Effector memory CD8-positive, alpha-beta T cell (primary cell): ENCODE measurements at places on chromosomes 1 and 21.

GRCh38 chr1:97693601-97694000, 227.2 kb downstream of the DPYD start:
- H3K27me3 ChIP-seq = no peaks in the 10 kb centered on the region
- no peaks in the 10 kb centered on the region for H3K4me1 ChIP-seq
- no peak overlapping the region for H3K27ac ChIP-seq
- no peak overlapping the region for H3K4me3 ChIP-seq

DNA sequence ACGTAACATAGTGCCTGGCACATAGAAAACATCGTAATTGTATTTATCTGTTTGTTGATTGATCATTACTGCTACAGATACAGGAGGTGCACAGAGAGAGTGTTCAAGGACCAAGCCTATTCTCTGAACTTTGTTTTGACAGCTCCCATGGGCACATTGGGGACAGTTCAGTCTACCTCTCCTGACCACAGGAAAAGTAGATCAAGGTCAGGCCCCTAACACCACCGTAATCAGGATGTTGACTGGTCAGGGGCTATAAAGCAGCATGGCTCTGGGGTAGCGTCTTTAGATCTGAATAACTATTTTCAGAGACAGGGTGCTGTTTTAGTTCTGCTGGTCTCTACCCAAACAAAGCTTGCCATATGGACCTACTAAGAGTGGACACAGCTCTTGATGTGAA, 223.1 kb upstream of the IRF2BP2 start:
- no peak overlapping the region for H3K27ac ChIP-seq
- H3K27me3 ChIP-seq = no peaks in the 10 kb centered on the region
- no peaks in the 10 kb centered on the region for H3K36me3 ChIP-seq
- peaks cover 4% of the 10 kb centered on the region for H3K4me1 ChIP-seq
- DNase-seq = no peak

- no peak for DNase-seq
- H3K27me3 ChIP-seq = no peaks in the 10 kb centered on the region
- H3K4me3 ChIP-seq = no peak overlapping the region
- no peak overlapping the region for H3K27ac ChIP-seq
- no peaks in the 10 kb centered on the region for H3K4me1 ChIP-seq
Measured at GRCh38 chr1:178172939-178173338, 79.0 kb downstream of the RASAL2 start.

- no peak overlapping the region for H3K4me3 ChIP-seq
- H3K27ac ChIP-seq = peak overlapping the region; percentile 94
- peaks cover 33% of the 10 kb centered on the region for H3K4me1 ChIP-seq
- no peak for DNase-seq
- no peaks in the 10 kb centered on the region for H3K27me3 ChIP-seq
Measured at GRCh38 chr1:33270808-33271465, 14.6 kb downstream of the ZNF362 start.

DNA sequence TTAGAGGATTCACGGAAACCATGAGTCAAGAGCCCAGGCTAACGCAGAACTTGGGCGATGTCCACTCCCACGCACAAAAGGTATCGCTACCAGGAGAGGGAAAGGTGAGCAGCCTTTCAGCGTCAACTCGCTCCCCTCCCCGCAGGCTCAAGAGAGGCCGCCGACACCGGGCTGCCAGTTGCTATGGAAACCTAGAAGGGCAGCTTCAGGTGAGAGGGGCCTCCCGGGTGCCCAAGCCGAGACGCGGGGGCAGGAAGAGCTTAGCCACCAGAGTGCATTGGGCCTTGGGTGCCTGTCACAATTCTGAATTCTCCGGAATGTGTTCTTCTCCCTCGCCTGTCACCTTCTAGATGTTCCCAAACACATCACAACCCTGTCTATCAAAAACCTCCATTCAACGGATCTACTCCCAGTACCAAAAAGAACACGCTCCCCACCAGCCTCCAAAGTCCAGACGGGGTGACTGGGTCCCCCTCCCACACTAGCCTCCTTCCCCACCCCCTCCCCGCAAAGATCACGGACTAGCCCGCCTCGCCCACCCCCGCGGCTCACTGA, 694 bp downstream of the MEAF6 start:
- peak overlapping the region; percentile 96 for H3K27ac ChIP-seq
- peaks cover 42% of the 10 kb centered on the region for H3K4me1 ChIP-seq
- DNase-seq = peak; percentile 22
- H3K36me3 ChIP-seq = peaks cover 37% of the 10 kb centered on the region

DNA sequence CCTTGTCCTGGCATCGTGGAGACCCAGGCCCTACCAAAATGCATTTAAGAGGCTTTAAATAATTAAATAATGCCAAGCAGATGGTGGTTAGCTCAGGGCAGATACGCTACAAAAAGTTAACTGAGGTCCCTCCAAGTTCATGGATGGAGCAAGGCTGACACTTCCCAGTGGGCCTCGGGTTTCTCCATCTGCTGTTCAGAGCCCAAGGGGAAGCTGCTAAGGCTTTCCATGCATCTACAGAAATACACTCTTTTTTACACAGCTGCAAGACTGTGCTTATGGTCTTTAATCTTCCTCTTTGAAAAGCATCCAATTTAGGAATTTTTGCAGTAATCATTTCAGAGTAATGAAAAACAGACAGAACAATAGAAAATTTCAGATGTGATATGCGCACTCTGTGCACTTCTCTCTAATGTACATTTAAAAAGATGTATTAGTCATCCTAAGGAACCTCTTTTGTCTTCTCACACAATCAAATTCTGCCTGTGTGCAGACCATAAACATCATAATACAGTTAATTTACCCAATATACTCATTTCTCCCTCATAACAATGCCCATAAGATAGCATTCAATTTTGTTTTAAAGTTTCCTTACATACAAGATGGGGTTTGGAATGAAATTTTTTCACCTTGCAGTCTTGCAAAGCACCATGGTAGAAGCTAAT, 173.2 kb upstream of the ATP1B1 start:
- H3K4me1 ChIP-seq = no peaks in the 10 kb centered on the region
- H3K27ac ChIP-seq = no peak overlapping the region

- no peak for DNase-seq
- no peak overlapping the region for H3K4me3 ChIP-seq
- H3K27me3 ChIP-seq = no peaks in the 10 kb centered on the region
- H3K36me3 ChIP-seq = peaks cover 36% of the 10 kb centered on the region
Measured at GRCh38 chr1:145849356-145850160, 4.1 kb downstream of the NUDT17 start.

- peak within 1 kb of the TSS; percentile 82 for H3K4me3 ChIP-seq
- no peak for DNase-seq
- H3K4me1 ChIP-seq = peaks cover 22% of the 10 kb centered on the region
- peaks cover 56% of the 10 kb centered on the region for H3K27me3 ChIP-seq
- H3K27ac ChIP-seq = no peak within 1 kb of the TSS
Measured at GRCh38 chr1:151720974-151721787, at the start of gene RIIAD1. TSS of gene RIIAD1 (plus strand) at chr1:151721522. CDS start at chr1:151721537, 15 bp downstream.

DNA sequence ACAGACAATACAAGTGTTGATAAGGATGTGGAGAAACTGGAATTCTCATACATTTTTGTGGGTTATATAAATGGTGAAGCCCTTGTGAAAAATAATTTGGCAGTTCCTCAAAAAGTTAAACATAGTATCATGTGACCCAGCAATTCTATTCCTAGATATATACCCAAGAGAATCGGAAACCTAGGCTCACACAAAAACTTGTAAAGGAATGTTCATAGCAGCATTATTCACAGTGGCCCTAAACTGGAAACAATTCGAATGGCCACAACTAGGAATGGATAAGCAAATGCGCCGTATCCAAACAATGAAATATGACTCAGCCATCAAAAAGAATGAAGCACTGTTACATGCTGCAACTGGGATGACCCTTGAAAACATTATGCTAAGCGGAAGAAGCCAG, 3.9 kb upstream of the CD247 start:
- no peaks in the 10 kb centered on the region for H3K27me3 ChIP-seq
- peaks cover 19% of the 10 kb centered on the region for H3K36me3 ChIP-seq
- no peak for DNase-seq
- no peak overlapping the region for H3K27ac ChIP-seq

DNA sequence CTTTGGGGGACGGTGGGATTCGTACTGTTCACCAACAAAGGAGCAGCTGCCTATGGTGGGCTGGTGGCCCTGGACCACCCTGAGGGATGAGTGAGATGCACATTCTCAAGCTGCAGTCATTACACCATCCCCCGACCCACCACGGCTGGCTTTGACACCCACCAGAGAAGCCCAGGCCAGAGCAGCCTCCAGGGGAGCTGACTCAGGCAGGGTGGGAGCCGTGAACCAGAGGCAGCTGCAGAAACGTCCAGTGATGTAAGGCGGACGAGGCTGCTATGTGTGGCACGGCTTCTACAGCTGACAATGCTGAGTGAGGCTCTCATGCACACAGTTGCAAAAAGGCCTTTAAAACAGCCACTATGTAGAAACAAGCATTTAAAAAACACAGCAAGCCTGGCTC, 40.1 kb downstream of the CHAF1B start:
- peaks cover 3% of the 10 kb centered on the region for H3K36me3 ChIP-seq
- H3K27ac ChIP-seq = no peak overlapping the region
- no peak overlapping the region for H3K4me3 ChIP-seq
- H3K27me3 ChIP-seq = no peaks in the 10 kb centered on the region
- peaks cover 8% of the 10 kb centered on the region for H3K4me1 ChIP-seq
- DNase-seq = no peak

DNA sequence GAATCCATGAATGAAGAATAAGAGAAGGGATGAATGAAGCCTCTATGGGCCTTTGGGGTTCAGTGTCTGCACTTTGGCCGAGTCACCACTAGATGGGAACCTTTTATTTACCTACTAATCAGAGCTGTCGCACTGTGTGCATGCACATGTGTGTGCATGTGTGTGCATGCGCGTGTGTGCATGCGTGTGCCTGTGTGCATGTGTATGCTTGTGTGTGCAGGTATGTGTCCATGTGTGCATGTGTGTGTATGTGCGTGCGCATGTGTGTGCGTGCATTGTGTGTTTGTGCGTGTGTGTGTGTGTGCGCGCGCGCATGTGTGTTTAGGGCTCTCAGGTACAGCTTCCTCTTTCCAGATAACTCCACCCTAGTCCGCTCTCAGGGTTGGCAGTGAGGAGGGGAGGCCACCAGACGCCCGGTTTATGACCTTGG, 20.4 kb upstream of the UBXN10 start:
- no peak overlapping the region for H3K27ac ChIP-seq
- no peak overlapping the region for H3K4me3 ChIP-seq
- H3K4me1 ChIP-seq = no peaks in the 10 kb centered on the region

DNA sequence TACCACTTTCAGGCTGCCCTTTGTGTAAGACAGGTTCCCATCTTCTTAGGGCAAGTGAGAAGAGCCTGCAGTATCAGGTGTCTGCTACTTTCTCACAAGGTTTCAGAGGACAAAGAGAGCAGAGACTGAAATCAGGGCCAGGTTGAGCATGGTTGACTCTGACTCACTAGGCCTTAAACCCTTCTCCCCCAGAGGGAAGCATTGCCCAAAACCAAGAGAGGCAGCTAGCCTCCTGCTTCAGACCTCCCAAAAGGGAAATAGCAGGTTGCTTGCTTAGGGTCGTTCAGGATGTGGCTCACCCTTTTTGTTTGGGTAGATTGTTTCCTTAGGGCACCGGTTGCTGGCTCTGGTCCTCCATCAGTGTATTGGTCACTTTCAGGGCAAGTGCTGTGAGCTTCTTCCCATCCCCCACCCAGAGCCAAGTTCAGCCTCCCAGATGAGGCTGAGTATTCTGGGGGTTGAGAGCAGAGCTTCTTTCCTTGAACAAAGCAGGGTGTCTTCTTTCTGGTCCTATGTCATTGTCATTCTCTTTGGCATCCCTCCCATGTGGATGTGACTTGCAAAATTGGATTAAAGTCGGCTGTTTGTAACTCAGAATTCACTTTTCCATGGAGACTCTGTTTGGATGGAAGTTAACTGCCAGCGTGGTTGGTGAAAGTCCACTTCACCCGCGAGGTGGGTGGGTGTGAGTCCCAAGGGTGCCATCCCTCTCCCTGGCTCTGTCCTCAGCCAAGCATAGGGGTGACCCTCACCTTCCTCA, 55.5 kb upstream of the GALNT2 start:
- H3K4me3 ChIP-seq = no peak overlapping the region
- no peaks in the 10 kb centered on the region for H3K36me3 ChIP-seq
- DNase-seq = no peak
- peaks cover 31% of the 10 kb centered on the region for H3K27me3 ChIP-seq

DNA sequence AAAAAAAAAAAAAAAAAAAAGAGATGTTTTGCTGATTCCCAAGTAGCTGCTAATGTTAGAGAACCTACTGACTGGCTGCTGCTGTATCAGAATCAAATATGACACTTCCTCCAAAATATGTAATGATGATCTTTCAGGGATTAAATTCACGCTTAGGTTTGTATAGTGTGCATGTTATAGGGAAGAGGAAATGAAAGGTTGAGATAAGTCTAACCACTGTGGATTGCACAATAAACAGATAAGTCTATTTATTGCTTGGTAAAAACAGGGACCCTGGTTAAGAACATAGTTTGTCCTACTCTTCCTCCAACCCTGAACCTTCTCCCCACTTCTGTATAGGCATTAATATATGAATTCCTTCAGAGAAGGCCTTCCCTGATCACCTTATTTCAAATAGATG, 13.2 kb downstream of the RC3H1 start:
- H3K27me3 ChIP-seq = no peaks in the 10 kb centered on the region
- H3K4me3 ChIP-seq = no peak overlapping the region
- H3K36me3 ChIP-seq = peaks cover 16% of the 10 kb centered on the region
- H3K4me1 ChIP-seq = peaks cover 70% of the 10 kb centered on the region
- no peak for DNase-seq

- H3K4me3 ChIP-seq = no peak overlapping the region
- H3K36me3 ChIP-seq = peaks cover 22% of the 10 kb centered on the region
- H3K4me1 ChIP-seq = peaks cover 24% of the 10 kb centered on the region
Measured at GRCh38 chr1:86906419-86906818, 7.5 kb downstream of the SELENOF start.

DNA sequence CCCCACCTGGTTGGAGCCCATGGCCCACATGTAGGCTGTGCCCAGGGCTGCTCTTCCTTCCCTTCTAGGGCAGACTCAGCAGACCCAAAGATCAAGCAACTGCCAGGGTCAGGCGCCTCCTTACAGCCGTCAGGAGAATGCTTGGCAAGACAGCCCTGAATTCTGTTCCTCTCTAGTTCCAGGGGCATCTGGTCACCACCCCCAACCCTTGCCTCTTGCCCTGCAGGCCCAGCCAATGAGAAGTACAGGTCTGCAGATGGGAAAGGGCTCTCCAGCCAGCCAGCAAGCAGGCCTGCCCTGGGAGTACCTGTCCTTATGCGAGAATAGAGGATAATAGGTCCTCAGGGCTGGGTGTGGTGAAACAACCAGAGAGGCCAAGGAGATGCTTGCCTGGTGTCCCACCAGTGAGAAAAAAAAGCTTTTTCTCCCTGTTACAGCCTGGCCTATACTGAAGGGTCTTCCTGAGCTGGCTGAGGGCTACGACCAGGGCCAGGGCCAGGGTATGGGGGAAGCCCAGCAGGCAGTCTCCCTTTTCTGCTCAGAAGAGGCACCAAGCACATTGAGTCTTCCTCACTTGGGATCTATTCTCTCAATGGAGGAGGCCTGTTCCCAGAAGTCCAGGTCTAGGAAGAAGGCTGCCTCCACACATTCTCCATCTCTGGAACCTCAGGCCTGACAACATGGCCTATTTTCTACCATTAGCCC, 31.4 kb downstream of the NAV1 start:
- H3K36me3 ChIP-seq = no peaks in the 10 kb centered on the region
- peaks cover 33% of the 10 kb centered on the region for H3K27me3 ChIP-seq
- no peak overlapping the region for H3K27ac ChIP-seq
- no peak for DNase-seq
- H3K4me1 ChIP-seq = peaks cover 2% of the 10 kb centered on the region

- DNase-seq = no peak
- no peak overlapping the region for H3K27ac ChIP-seq
- H3K4me1 ChIP-seq = no peaks in the 10 kb centered on the region
- no peaks in the 10 kb centered on the region for H3K36me3 ChIP-seq
- peaks cover 32% of the 10 kb centered on the region for H3K27me3 ChIP-seq
- no peak overlapping the region for H3K4me3 ChIP-seq
Measured at GRCh38 chr1:3467096-3468036, 12.9 kb downstream of the ARHGEF16 start.
